Posterior vena cava (tissue), 2 donors: ENCODE measurements at places on chromosomes 1 and 21.

- DNase-seq = no peak
Measured at GRCh38 chr1:162019006-162019405, 4.7 kb downstream of the OLFML2B start.

- DNase-seq = no peak
Measured at GRCh38 chr21:35026153-35026500, 23.0 kb downstream of the RUNX1 start.

GRCh38 chr1:39528082-39528481, 36.6 kb downstream of the BMP8A start:
- peak; percentile 20 for DNase-seq

DNA sequence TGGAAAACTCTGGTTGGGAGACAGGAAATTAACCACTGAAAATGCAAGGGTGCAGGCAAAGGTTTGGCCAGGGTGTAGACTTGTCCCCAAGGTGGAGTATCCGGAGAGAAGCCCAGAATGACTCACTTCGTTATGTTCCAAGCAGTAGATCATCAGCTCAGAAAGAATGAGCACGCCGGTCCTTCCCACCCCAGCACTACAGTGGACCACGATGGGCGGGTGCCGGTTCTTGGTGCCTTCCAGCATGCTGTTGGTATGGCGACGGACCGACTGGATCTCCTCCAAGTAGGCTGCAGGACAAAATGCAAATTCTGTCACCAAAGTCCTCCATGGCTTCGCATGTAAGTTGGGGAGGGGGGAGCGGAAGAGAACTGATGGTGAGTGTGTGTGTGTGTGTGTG, 83.4 kb downstream of the SMYD2 start:
- peak; percentile 91 for DNase-seq

DNA sequence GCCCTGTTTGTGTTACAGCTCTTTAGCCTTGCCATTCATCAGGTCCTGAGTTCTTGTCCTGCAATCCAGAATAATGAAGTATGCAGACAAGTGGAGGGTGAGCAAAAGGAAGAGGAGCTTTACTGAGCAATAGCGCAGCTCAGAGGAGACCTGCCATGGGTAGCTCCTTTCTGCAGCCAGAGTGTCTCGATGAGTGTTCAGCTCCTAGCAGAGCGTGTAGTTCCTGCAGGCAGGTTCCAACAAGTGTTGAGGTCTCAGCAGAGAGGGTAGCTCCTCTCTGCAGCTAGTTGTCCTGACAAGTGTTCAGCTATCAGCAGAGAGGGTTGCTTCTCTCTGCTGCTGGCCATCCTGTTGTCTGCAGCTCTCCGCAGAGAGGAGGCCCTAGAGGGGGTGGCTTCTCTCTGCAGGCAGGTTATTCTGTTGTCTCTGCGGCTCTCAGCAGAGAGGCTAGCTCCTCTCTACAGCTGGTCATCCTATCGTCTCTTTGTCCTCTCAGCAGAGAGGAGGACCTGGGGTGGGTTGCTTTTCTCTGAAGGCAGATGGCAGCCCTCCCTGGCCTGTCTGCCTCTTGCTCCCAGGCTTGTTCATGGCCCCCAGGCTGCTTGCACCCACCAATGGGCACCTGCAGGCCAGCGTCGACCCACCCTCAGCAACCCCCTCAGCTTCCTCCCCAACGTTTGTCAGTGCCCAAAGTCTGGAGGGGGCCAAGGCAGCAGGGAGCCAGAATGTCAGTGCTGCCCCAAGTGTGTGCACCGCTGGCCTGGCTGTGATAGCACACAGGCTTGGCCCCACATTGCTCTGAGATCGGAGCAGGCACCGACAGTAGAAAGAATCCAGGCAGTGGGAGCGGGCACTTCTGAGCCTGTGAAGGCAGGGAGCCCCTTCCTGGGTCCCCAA, 112.5 kb upstream of the RUNX3 start:
- no peak for DNase-seq

DNA sequence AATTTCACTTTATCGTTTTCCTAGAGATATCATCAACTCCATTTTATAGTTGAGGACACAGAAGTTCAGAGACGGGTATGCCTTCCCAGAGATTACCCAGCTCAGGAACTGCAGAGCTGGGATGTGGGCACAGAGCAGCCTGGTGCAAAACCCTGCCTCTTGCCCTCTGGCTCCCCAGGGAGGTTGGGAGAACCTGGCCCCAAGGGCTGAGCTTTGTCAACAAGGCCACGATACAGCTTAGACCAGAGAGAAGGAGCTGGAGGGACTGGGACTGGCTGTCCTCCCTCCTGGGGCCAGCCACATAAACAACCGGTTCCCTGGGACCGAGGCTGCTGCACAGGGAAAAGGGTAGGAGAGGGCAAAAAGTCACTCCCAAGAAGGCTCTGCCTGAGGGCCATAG, 3.8 kb downstream of the RIMS3 start:
- DNase-seq = peak; percentile 51

DNA sequence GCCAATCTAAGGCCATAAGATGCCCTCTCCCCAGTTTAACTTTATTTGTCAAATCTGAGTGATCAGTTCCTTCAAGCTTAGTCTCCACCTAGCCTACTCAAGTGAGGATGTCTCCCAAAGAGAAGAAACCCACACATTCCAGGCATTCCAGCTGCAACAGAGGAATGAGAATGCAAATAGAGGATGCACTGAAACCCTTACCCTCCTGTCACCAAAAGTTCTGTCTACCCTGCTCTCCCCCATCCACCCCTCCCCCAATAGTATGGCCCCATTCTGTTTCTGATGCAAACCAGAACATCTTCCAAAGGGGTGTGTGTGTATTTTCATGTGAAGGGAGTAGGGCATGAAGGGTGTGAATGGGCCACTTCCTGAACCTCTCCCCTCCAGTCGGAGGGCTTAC, 3.0 kb downstream of the DUSP23 start:
- no peak for DNase-seq

- no peak for DNase-seq
Measured at GRCh38 chr1:14600405-14601112, 2.1 kb downstream of the KAZN start.

DNA sequence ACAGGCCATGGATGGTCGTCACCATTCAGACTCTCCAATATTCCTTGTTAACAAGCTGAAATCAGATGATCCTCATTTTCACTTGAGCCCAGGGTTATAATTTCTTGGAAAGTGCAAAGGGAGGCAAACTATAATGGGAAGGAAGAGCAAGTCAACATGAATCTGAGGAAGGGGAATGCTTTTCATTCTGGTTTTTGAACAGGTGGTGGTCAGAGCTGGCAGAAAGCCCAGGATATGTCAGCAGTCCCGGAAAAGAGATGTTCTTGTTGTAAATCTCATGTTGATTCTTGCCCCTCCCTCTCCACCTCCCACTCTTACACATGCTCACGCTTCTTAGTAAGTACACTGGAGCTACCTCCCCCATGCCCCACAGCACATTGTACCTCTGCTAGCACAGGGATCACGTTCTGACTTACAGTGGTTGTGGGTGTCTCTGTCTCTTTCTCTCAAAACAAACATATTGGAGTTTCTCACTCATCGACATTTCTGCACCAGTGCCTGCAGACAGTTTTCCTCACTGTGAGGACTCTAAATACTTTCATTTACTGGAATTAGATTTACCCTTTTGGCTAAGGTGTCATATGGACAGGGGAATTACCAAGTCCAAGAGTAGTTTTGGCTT, 77.6 kb downstream of the XCL2 start:
- DNase-seq = no peak

GRCh38 chr1:184953600-184954219, 20.6 kb downstream of the NIBAN1 start:
- no peak for DNase-seq

DNA sequence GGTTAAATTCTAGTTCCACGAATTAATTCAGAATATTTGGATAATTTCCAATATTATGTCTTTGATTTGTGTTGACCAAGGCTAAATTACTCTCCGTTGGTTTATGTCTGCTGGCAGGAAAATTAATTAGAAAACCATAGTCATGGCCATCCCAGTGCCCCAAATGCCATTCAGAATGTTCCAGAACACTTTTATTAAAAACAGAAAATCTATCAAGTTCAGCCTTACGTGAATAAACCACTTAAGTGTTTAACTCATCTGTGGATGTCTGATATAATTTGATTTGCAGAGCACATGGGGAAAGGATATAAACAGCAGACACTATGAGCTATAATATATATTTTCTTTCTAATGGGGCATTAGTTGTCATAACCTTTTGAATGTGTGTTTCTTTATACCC, 480.7 kb downstream of the MRPL39 start:
- no peak for DNase-seq

GRCh38 chr1:213303286-213303685, 252.2 kb downstream of the RPS6KC1 start:
- DNase-seq = no peak

DNA sequence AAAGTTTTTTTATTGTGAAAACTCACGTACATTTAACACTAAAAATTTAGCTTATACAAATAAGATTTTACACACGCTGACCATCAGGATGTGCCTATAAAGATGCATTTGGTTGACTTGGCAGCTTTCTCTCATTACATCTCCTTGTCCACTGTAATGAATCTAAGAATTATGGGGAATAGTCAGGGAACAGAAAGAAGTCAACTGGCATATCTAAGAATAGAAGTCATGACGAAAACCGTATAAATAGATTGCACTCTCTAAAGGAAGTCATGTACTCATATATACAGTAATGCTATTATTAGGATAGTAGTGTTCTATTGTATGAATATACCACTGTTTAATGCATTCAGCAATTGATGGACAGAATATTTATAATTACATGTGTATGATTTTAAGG, 575.8 kb upstream of the B3GALT2 start:
- DNase-seq = no peak

DNA sequence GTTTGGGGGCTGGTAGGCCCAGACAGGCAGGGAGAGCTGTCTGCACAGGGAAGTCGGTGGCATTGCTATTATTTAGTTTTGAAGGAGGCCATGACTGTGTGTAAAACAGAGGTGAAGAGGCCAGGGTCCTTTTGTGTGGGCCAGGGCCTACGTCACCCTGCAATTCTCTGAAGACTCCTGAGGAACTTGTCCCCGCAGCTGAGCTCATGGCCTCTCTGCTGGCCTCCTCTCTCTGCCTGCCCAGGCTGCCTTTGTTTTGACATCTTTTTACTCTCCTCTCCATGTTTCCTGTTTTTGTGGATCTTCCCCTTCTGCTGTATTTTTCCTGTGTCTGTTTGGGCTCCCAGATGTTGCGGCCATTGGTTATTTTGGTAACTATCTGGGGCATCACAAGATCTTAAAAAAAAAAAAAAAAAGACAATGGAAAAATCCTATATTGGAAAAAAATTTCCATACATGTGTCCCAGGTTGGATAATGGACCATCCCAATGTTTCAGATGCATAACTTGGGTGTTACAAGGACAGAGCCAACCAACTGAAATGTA, 280.7 kb downstream of the RPS6KC1 start:
- DNase-seq = no peak

DNA sequence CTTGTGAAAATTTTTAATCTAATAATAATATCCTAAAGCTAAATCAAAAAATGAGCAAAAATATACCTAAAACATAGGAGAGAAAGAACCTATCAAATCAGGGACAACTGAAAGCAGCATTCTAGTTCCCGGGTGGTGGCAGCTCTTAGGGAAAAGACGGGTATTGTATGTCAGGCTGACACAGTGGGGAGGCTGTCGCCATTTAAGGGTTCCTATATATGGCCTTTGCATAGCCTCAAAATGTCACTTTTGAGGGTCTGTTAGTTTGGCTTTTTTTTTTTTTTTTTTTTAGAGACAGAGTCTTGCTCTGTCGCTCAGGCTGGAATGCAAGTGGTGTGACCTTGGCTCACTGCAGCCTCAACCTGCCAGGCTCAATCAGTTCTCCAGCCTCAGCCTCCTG, 6.0 kb downstream of the CLSTN1 start:
- DNase-seq = no peak

DNA sequence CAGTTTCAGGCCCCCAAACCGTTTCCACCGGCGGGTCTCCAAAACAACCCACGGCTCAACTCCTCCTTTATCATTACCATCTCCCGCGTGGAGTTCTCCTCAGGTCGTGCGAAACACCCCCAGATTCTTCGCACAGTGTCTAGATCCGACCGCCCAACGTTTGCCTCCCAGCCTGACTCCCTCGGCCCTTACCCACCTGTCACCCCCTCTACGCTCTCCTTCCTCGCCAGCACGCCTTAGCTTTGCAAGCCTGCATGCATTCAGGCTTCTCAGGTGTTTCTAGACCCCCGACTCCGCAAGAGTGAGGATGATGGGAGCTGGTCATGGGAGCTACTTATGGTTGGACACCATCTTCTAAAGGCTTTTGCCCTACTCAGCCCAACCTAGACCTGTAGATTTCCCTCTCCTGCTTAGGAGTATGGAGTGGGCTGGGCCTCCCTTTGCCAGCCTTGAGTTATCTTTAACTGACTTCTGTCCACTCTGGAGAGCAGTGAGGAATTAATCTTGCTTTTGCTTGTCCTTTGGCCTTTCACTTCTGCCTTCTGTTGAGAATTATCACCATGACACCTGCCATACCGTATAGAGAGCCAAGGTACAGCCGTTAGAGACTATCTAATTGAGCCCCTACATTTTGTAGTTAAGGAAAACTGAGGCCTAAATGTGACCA, 865 bp downstream of the ATP5IF1 start:
- DNase-seq = no peak

DNA sequence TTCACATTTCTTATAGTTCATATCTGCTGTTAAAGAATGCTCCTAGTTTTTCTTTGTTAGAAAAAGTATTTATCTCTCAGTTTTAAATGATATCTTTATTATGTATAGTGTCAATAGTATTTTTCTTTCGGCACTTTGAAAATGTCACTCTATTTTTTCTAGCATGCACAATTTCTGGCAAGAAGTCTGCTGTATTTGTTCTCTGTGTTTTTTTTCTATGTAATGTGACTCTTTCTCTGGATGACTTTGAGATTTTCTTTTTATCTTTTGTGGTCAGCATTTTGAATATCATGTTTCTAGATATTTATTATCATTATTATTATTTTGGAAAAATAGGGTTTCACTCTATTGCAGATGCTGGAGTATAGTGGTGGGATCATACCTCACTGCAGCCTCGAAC, 285.2 kb downstream of the PTGER3 start:
- no peak for DNase-seq

DNA sequence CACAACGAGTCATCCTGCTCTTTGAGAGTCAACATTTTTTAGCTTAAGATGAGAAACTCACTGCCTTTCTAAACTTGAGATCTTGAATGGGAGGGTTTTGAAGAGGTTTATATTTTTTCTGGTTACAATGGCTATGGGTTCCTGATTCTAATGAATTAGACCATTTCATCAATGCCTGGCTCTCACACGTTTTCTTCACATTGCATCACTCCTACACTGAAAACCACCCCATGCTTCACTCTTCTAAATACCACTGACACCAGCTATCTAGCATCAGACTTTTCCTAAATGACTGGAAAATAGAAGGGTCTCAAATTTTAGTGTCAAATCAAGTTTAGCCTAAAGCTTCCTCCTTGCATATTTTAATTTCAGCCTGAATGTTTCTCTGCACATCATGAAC, 606.1 kb upstream of the USP24 start:
- no peak for DNase-seq

GRCh38 chr1:27445177-27445936, 44.6 kb downstream of the WASF2 start:
- DNase-seq = no peak

- no peak for DNase-seq
Measured at GRCh38 chr1:241596633-241597032, 43.5 kb downstream of the CHML start.

- DNase-seq = no peak
Measured at GRCh38 chr1:55284856-55285255, 69.7 kb upstream of the USP24 start.
